ENCODE measurements at places on chromosomes 2 and 18. TPM values are rescaled to one million over a fixed set of nuclear protein-coding genes. Genes with fewer than 3 reads are reported as not detected.
A peak's percentile ranks its signal among the peaks of the same experiment; 100 is the strongest.

- DNase-seq = no peak
These were observed 10.7 kb downstream of the MRPL44 start for GRCh38 chr2:223967981-223968380.

DNA sequence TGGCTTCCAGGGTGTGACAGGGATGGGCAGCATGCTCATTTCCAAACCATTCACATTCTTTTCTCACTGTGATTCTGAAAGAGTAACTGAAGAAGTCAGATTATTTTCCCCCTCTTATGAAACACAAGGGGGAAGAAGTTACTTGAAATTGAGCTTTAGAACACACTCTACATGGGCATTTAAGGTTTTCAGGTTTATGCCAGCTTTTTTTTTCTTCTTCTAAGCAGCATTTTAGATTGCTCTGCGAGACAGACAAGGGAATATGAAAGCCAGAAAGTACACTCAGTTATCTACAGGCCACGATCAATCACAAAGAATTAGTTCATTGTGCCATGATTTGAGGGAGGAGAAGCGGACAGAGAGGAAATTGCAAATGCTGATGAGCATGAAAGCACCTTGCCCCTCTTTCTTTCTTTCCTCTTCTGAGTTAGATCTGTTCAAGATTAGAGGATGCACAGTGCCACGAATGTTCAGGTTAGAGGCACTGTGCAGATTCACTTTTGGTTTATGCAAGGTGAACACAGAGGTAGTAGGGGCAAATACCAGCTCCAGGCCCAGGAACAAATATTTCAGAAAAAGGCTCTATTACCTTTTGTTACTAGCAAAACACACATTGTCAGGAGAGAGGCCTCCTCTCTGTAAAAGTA is 49.2 kb downstream of the CXCR4 start:
- DNase-seq = no peak

DNA sequence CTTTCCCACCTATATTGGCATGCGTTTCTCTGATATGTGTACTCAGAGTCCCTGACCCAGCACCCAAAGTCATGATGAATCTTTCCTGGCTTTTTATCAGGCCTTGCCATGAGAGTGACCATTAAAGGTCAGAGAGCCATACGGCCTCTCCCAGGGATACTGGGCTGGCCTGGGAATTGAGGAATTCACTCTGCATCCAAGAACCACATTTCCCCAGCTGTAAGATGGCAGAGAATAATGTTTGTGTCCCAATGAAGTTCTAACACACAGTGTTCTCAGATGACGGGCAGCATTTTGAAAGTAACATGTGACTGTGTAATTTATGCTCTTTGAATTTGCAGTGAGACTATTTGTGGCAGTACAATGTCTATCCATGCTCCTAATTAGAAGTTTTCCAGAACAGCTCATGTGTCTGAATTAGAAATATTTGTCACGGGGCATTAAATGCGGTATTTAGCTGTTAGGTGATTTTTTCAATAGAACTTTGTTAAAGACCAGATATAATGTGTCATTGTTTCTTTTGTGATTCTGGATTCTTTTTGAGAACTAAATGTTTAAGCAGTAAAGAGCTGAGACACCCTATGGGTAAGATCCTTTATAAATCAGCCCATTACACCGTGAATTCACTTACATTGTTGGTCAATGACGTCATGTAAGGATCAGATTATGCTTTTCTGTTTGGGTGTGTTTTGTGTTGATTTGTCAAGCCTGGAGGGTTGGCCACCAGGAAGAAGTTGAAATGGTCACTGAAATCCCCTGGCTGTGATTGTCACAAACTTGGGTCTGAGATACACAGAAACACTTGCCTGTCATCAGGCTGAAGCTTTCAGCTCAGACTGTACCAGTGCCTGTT is 7.3 kb upstream of the SLC3A1 start:
- no peak for DNase-seq

DNA sequence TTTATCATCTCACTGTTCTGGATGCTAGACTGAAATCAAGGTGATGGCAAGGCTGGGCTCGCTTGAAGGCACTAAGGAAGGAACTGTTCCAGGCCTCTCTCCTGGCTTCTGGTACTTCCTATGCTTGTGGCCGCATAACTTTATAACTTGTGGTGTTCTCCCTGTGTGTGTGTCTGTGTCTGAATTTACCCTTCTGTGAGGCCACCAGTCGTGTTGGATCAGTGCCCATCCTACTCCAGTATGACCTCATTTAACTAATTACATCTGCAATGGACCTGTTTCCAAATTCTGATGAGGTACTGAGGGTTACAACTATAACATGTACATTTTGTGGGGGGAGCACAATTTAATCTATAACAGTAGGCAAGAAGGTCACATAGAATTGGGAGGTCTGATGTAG is 41.6 kb downstream of the LYPD6B start:
- no peak for DNase-seq

- DNase-seq = no peak
These were observed 1043.9 kb upstream of the POU3F3 start for GRCh38 chr2:103809941-103810441.

- DNase-seq = no peak
These were observed 54.4 kb upstream of the TANC1 start for GRCh38 chr2:158914066-158914465.

DNA sequence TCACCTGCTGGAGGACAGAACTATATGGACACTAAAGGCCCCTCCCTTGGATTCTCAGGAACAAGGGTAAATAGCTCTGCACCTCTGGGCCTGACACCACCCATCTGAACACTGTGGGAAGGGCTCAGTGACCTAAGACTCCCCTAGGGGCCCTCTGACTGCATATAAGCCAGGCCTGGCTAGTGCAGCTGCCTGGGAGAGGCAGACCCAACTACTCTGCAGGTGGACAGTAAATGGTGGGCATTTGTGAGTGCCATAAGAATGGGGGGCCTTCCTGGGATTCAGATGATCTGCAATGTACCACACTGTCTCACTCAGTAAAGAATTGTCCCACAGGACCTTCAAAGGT is 11.2 kb upstream of the WIPF1 start:
- DNase-seq = no peak

- DNase-seq = peak; percentile 28
These were observed 33.7 kb downstream of the YES1 start for GRCh38 chr18:778194-778927.

The GREB1 gene
- polyA plus RNA-seq = 22.5 TPM

GRCh38 chr2:237673130-237674001 is 46.0 kb downstream of the LRRFIP1 start:
- no peak for DNase-seq

The NOSTRIN gene
- 37.2 TPM for polyA plus RNA-seq

DNA sequence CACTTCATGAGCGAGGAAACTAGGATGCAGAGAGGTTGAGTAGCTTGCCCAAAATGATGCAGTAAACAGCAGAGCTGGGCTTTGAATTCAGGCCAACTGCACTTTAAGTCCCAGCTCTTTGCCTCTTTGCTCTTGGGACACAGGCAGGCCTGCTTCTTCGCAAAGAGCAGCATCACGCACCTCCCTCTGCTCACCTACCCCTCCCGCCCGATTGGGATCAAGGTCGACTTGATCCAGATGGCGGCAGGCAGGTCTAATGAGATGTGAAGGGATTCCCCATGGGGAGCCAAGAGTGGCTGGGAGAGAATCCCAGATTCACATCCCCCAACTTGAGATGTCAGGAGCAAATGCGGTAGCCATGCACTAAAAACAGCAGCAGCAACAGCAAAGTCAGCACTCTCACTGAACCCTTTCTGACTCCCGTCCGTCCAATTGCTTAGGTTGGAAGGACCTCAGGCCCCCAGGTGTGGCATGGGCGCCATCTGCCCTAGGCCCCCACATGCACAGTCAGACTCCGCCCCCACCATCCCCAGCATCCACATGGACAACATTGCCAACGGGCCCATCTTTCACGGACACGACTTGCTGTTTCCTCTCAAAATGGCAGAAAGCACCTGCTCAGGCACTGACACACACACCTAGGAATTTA is 84.3 kb upstream of the MAP4K4 start:
- DNase-seq = no peak

The TACR1 gene
- 2.9 TPM for polyA plus RNA-seq

The CDH20 gene
- 3.3 TPM for polyA plus RNA-seq

DNA sequence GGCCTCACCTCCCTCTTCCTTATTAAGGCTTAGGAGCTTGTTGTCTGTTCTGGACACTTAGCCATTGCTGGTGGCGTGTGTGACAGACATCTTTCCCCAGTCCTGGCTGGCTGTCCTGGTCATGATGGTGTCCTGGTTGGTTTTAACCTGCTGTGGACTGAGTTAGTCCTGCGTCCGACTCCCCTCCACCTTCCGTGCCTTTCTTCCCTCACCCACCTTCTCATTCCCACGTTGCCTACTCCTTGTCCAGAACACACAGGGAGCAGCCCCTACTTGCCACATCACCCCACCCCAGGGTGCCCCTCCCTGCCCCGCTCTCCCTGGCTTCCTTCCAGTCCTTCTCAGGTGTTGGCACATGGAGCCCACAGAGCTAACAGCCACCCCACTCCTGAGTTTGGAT is 9.5 kb downstream of the ANO7 start:
- no peak for DNase-seq

DNA sequence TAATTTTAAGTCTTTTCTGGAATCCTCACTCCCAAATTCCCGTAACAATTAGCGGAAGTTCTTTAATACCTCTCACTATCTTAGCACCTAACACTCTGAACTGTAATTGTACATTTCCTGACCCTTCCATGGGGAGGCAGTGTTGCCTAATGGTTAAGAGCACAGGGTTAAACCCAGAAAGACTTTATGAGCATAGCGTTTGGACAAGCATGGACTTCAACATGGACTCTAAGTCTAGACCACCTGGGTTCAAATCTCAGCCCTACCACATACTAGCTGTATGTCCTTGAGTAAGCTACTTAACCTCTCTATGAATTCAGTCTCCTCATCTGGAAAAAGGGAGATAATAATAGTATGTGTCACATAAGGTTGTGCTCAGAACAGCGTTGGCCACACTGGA is 13.0 kb downstream of the ANTXR1 start:
- no peak for DNase-seq

The EVX2 gene
- polyA plus RNA-seq = not detected

GRCh38 chr2:14891546-14891945 is 259.0 kb downstream of the LRATD1 start:
- no peak for DNase-seq

The SERPINB2 gene
- 0.10 TPM for polyA plus RNA-seq

The ANO7 gene
- polyA plus RNA-seq = 2.5 TPM

GRCh38 chr2:75100011-75100800 is 99.1 kb downstream of the TACR1 start:
- no peak for DNase-seq

Data from left kidney (tissue), 8 donors.